ENCODE measurements at places on chromosomes 11 and 22.

- H3K4me3 ChIP-seq: no peak overlapping the region
- no peaks in the 10 kb centered on the region for H3K27me3 ChIP-seq
- DNase-seq: no peak
- no peaks in the 10 kb centered on the region for H3K4me1 ChIP-seq
Measured at GRCh38 chr11:66874232-66874631, 17.4 kb downstream of the LRFN4 start.

GRCh38 chr11:125948278-125949051 is 2.6 kb downstream of the VSIG10L2 start:
- H3K4me3 ChIP-seq: no peak overlapping the region
- no peaks in the 10 kb centered on the region for H3K36me3 ChIP-seq
- no peaks in the 10 kb centered on the region for H3K4me1 ChIP-seq
- no peak for DNase-seq

DNA sequence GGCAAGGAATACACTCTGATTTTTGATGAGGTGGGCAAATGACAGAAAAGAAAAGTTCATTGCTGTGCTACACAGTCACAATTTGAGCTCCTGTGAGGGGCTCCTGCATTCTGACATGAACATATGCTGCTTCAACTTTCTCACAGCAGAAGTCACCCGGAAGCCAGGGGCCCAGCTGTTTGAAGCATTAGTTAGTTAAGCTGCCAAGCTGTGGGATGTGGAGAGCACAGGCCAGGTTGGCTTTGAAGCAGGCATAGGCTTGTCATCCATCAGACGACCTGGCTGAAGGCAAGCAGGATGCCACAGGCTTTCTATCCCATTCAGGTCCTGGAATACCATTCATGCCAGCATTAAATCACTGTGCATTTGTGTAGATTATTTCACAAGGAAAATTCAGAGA is 63.1 kb downstream of the MTNR1B start:
- no peak overlapping the region for H3K27ac ChIP-seq
- no peaks in the 10 kb centered on the region for H3K27me3 ChIP-seq
- no peaks in the 10 kb centered on the region for H3K36me3 ChIP-seq
- H3K4me3 ChIP-seq: no peak overlapping the region
- DNase-seq: no peak

- H3K4me1 ChIP-seq: peaks cover 24% of the 10 kb centered on the region
- DNase-seq: no peak
- H3K36me3 ChIP-seq: no peaks in the 10 kb centered on the region
- no peak overlapping the region for H3K27ac ChIP-seq
- no peaks in the 10 kb centered on the region for H3K27me3 ChIP-seq
- H3K4me3 ChIP-seq: no peak overlapping the region
Measured at GRCh38 chr11:111939836-111940604, 2.9 kb downstream of the DIXDC1 start.
